ENCODE measurements at places on chromosomes 6 and 20.

GRCh38 chr20:40109136-40109535 is 579.9 kb downstream of the MAFB start:
- no peak for DNase-seq

DNA sequence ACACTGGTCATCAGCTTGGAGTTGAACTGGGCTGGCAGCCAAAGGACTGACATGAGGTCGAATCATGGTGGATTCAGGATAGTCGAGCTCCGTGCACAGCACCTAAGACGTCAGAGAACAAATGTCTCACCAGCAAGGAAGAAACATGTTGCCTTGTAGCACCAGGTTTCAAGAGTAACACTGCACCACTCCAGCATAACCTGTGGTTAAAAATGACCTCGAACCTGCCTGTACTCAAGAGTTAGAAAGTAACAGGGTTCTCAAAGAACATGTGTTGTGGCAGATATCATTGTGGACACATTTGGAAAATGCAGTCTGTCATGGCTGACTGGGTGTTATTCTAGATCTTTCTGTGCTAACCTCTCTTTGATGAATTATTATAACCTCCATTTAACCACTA is 511.6 kb downstream of the CDH26 start:
- DNase-seq = no peak

GRCh38 chr20:19047951-19048296 is 164.5 kb upstream of the SLC24A3 start:
- no peak for DNase-seq

- DNase-seq = peak; percentile 66
Observed at GRCh38 chr6:112180095-112180820, 74.1 kb downstream of the LAMA4 start.

GRCh38 chr6:166745801-166746668 is 119.0 kb upstream of the RPS6KA2 start:
- no peak for DNase-seq

DNA sequence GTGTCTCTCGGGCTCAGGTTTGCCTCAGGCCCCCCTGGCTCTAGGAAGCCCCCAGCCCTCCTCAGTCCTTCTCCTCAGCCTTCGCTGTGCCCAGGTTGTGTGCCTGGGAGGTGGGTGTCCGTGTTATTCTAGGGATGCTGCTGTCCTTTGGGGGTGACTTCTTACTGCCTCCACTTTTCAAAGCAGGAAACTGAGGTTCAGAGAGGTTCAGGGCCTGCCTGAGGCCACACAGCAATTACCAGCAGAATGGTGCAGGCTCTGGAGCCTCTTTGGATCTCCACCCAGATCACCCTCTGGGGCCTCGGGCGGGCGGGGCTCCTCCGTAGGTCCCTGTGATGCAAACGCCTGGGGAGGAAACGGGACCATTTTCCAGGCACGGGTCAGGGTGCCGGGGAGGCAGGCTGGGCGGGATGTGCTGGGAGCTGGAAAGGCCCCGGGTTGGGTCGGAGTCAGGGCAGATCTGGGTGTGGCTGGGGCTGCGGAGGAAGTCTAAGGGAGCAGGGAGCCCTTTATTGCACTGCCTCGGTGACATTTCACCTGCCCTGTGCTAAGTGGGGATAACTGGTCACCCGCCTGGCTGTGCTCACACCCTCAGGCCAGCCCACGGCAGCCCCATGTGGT is 23.2 kb downstream of the GATA5 start:
- DNase-seq = no peak

- no peak for DNase-seq
Observed at GRCh38 chr20:9331707-9332435, 182.5 kb upstream of the LAMP5 start.

- DNase-seq = no peak
Observed at GRCh38 chr6:119493980-119494379, 144.4 kb upstream of the MAN1A1 start.

DNA sequence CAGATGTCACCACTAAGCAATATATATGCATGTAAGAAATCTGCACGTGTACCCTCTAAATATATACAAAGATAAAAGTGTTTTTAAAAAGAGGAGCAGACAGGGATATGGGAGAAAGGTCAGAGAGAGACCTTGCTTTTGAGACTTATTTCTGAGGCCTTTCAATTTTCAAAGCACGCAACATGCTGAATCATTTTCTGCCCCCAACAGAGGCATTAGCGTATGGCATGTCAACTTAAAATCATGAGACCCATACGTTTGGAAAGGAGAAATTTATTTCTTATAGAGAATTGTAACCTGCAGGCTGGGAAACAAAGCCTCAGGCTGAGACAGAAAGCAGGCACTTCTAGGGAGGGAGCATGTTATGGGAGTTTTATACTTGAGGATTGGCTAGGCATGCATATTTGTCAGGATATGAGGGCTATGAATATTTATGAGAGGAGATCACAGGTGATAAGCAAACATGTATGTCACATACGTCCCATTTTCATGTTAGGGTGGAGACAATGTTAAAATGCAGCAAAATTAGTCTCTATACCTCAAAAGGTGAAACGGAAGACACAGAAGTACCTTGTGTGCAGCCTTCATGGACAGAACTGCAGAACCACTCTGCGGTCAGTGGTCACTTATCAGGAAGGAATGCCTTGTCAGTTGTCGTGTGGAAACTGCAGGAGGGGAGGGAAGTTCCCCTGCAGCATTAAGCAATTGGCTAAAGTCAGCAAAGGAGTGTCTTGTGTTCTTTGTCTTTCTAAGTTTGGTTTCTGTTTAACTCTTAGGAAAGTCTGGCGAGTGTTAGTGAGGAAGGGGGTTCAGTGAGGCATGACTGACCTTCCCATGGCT is 6.3 kb upstream of the GABRR2 start:
- DNase-seq = no peak

- DNase-seq = no peak
Observed at GRCh38 chr6:158717341-158718330, 67.8 kb downstream of the SYTL3 start.

GRCh38 chr6:131400054-131400778 is 172.8 kb upstream of the ARG1 start:
- no peak for DNase-seq

DNA sequence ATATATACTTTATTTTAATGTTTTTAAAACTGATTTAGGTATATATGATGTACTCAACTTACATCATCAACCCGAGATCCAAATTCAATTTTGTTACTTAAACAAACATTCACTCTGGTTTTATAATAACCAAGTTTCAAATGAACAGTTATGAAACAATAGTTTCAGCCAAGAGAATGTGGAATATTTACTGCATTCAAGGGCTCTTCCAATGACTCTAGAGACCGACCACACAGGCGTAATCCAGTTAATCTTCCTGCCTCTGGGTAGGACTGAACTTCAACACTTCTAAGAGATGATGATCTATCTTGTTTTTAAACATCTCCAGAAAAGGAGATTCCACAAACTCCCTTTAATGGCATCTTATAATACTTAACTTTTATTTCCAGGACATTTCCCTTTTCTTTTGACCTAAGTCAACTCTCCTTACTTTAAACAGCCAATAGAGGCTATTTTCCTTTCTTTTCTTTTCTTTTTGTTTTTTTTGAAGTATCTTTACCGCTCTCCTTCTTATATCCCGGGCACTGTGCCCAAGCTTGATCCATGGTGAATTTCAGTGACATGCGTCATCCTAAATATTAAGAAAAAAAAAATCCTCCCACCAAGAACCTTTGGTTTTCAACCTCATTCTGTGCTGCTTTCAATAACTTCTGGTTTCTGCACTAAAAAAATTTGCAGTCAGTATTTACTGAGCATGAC is 110.1 kb downstream of the KIF13A start:
- DNase-seq = no peak

- no peak for DNase-seq
Observed at GRCh38 chr20:38216201-38216600, 44.3 kb downstream of the KIAA1755 start.

DNA sequence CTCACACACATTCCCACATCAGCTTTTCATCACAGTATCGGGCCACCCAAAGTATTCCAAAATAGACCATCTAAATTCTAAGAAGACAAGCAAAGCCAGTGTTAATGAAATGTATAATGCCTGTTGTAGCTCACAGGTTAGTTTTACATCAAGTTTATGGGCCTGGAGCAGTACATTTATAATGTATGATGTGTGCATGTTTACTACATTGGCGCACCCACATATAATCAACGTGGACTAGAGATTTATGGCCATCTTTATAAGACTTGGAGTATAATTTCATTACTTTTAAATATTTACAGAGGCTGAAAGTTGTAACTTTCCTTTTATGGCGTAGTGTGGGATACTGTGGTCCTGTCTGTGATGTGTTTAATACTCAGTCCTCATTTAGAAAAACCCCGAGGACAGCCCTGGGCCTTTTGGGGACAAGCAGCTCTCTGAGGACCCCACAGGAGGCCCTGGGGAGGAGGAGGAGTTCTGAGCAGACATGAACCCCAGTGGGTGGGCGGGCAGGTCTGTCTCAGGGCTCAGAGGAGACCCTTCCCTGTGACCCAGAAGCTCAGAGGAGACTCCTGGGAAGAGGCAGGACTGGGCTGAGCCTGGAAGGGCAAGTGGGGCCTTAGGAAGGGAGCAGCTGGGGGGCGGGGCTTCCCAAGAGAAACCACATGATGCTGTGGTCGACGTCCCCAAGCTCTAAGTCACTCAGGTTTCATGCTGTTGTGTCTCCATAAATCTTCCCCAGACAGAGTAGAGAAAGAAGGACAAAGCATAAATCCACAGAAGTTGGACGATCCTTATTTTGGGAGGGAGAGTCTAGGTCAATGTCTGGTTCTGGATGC is 232.1 kb downstream of the PREX1 start:
- DNase-seq = no peak
